ENCODE measurements at places on chromosomes 1 and 21. TPM values are rescaled to one million over a fixed set of nuclear protein-coding genes. Genes with fewer than 3 reads are reported as not detected.

GRCh38 chr1:84996846-84997666 is at the start of gene MCOLN2:
TSS of gene MCOLN2 (minus strand) at chr1:84997113. CDS start at chr1:84996872, 241 bp downstream.
- peak; percentile 29 for DNase-seq

The SMPDL3B gene
- total RNA-seq: 6.6 TPM

The NASP gene
- total RNA-seq: 125 TPM

- no peak for DNase-seq
Observed at GRCh38 chr21:27839512-27840115, 872.7 kb upstream of the ADAMTS5 start.

GRCh38 chr21:45983981-45984551 is 2.5 kb downstream of the COL6A1 start:
- peak; percentile 71 for DNase-seq

- DNase-seq: no peak
Observed at GRCh38 chr1:4847711-4848110, 193.3 kb downstream of the AJAP1 start.

DNA sequence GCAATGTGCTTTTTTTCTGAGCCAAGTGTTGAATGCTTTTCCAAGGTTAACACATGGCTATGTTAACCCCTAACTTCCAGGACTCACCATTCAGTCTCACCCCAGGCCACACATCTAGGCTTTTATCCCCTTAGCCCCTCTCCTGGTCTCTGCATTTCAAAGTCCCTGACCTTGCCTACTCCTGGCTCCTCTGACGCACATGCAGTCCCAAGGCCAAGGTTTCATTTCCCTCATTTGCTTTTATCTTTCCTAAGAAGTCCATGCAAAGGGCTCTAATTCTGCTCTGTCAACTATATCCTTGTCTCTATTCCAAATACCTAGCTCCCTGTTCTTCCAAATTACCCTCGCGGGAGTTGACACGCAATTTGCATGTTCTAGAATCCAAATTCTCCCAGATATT is 25.4 kb downstream of the SLC30A10 start:
- no peak for DNase-seq

The SMYD3 gene
- 36.4 TPM for total RNA-seq

The OR10J1 gene
- not detected for total RNA-seq

DNA sequence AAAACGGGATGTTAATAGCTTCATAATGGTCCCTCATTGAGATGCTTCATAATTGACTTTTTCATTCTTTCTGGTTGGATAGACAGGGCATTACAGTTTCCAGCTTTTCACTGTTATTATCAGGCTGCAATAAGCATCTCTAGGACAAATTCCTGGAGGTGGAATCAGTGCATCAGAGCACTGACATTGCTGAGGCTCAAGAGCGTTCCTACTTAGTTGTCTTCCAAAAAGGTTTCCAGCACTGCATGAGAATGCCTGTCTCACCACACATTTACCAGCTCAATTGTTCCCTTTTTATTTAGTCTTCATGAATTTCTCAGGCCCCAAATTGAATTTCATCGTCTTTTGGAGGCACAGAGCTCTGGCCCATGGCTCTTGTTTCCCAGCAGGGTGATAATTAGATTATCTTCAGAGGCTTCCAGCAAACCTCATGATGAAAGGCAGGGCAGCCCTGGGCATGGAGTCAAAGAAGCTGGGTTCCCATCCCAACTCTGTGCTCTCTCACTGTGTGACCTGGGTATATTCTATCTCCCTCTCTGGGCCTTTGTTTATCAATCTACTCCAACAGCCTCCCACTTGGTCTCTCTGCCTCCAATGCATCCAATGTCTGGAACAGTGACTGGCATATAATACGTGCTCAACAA is 451.4 kb downstream of the PTPRU start:
- no peak for DNase-seq

Measured in uterus (tissue), 4 donors.